Stimulated activated CD4-positive, alpha-beta T cell treated with anti-CD3 and anti-CD28 coated beads, Interleukin-1b, Interleukin-23, amount 100 ng/mL, for 4 hours (primary cell): ENCODE measurements at places on chromosomes 11 and 22.

- DNase-seq, result no peak
These were observed 245.2 kb downstream of the NTM start for GRCh38 chr11:131615611-131616010.

DNA sequence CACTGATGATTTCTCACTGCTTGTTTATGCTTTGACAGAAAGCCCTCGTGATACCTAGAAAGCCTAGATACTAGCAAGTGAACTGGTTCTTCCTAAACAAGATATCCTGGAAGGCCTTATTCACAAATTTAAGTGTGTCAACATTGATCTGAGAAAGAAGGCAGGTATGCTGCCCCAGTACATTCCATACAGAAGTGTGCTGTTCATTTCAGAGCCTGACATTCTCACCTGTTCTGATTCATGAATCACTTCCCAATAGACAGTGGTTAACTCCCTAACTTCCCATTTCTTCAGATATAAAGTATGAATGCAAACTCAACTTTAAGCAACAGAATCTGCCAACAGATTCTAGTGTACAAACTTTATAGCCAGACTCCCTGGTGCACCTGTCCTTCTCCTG is 15.5 kb upstream of the RASSF10 start:
- no peak for DNase-seq

DNA sequence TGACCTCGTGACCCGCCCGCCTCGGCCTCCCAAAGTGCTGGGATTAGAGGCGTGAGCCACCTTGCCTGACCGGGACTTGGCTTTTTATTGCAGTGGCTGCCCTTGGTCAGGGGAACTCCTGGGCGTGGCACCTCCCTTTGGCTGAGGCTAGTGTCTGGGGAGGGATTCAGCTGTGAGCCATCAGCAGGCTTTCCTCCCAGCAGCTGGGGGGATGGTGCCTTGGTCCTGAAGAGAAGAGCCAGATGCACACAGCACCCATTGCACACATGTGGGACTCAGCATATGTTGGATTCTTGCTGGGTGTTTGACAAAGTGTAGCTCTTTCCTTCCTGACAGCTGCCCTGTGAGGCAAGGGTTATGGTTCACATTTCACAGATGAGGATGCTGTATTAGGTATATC is 8.4 kb downstream of the CYTH4 start:
- no peak for DNase-seq

GRCh38 chr11:47130543-47130942 is 46.1 kb downstream of the ARFGAP2 start:
- DNase-seq, result no peak

- DNase-seq, result no peak
These were observed 17.8 kb downstream of the SGSM3 start for GRCh38 chr22:40388231-40388630.

DNA sequence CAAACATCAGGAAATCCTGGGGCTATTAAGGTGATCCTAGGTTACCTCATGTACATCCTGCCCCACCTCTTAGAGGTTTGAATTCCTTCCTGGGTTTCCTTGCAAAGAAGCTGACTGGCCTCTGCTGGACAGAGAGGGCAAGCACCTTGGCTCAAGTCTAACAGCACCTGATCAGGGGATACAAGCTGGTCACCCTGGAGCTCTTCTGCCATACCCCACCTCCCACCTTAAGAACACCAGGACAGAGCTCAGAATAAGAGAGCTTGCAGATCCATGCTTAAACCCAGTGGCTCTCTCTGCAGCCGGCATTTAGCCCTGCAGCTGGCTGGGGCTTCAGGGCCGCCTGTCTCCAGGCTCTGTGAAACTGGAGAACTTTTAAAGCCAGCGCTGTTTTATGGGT is 386.6 kb upstream of the NARS2 start:
- DNase-seq, result no peak

- no peak for DNase-seq
These were observed 163.8 kb downstream of the BRD1 start for GRCh38 chr22:49663823-49664222.

DNA sequence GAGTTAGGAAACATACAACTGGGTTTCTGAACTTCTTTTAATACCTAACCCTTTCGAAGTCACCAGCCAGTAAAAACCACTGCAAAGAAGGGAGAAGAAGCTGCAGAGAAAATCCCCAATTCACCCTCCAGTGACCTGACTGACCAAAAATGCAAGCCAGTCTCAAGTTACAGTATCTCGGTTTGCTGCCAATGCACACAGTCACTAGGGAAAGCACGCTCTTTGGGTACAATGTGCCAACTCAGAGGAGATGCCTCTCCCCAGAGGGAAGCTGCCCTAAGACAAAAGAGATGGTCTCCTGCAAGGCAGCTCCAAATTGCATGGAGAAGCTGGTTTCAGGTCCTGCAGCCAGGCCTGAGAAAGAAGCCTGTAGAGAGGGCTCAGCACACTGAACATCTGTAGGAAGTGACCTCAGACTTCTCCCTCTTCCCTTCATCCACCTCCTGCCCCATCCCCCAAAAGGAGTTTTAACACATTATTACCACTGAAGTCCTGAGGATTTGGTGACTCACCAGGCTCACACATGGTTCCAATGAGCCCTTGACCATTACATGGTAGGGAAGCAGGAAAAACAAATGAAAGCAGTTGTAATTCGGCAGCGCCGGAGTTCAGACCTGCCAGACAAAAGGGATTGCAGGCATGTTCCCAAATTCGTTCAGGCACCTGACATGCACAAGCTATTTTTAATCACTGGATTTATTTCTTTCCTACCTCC is 90.1 kb downstream of the ETS1 start:
- DNase-seq, result no peak

GRCh38 chr22:28783786-28784671 is 11.5 kb downstream of the CCDC117 start:
- DNase-seq, result no peak

DNA sequence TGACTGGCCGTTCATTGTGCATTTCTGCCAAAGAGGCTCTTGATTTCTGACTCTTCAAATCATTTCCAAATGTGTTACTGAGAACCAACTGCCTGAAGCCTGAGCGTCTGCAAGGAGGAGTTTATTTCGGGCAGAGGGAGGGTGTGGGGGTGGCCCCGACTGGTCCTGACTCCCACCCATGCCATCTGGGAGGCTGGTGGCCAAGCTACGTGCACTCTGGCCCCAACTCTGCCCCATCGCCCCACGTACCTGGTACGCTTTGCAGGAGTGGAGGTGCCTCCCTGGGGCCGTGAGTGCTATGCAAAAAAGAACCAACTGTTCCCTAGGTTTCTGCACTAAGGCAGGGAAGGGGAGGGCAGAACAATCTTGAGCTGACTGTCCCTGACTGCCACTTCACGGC is 846.8 kb downstream of the BRD1 start:
- no peak for DNase-seq

DNA sequence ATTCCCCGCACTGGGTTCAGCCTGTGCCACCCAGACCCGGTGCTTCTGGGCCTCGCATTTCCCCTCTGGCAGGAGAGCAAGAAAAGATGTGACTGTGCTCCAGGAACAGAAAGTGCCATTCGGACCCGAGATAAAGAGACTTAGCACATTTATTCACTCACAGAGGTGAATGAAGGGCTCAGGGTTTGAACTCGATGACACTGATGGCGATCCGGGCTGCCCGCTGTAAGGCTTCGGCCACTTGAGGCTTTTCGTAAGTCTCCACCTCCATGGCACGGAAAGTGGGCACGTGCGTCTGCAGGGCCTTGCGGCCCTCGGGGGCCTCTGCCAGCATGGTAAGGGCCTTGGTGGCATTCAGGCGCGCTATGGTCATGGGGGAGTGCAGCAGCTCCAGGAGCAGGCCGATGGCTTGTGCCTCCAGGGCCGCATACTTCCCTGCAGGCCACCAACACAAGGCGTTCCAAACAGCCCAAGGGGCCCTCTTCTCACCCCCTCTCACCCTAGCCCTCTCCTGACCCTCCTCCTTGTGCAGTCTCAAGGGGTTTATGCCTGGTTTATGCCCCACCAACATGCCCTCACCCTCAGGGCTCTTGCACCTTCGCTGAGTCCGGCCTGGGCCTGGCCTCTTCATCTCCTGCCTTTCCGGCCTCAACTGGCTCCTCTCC is 10.9 kb upstream of the GNAZ start:
- DNase-seq, result no peak

DNA sequence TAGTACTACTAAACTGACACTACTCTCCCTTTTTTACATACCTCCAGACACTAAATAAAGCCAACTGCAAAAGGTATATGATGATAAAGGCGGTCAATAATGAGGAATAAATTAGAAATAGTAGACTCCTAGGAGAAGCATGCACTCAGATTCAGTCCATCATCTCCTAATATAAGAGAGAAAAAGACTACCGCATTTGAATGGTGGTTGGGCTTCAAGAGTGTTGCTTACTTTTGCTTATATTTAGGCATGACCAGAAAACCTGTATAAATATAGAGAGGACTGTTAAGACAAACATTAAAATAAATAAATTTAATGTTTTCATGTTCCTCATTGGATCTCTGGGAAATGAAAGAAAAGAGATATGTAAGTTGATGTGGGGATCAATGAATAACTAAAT is 1137.0 kb downstream of the FAM181B start:
- no peak for DNase-seq
